Activated CD8-positive, alpha-beta T cell treated with anti-CD3 and anti-CD28 coated beads, Interleukin-2, amount 10 ng/mL, durations not matched to agents 7 days and 5 days (primary cell): ENCODE measurements at places on chromosomes 13 and 19. TPM values are rescaled to one million over a fixed set of nuclear protein-coding genes. Genes with fewer than 3 reads are reported as not detected.

DNA sequence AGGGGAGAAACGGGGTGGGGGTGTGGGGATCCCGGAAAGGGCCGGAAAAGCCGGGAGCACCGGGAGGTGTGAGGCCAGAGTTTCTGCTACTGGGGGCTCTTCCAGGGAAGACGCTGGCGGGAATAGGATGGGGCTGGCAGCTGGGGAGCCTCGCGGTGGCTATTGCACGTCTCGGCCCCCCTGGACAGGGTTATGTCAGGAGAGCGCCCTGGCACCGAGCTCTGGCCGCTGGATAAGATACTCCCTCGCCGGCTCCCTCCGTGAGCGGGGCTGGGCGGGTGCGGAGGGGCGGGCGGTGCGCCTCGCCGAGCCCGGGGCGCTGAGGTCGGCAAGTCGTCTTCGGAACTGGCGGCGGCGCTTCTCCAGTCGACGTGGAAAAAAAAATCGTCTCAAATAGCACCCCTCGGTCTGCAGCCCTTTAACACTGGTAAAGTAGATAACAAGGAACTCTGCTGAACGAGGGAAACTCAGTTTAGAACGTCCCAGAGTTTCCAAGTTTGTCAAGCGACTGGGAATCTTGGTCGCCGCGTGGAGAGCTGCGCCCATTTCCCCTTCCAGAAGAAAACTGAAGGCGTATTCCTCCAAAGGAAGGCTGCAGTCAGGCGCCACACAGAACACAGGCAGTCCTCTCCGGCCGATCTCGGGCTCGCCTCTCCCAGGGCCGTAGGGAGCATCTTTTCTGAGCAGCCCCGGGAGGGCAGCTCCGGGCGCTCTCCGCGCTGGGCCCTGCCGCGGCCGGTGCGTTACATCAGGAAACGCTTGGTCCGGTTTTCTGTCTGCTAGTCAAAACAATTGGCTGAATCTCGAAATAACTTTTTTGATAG, 115.1 kb downstream of the KCNRG start:
- peaks cover 63% of the 10 kb centered on the region for H3K4me1 ChIP-seq
- peaks cover 10% of the 10 kb centered on the region for H3K36me3 ChIP-seq
- H3K4me3 ChIP-seq, result peak overlapping the region; percentile 71

DNA sequence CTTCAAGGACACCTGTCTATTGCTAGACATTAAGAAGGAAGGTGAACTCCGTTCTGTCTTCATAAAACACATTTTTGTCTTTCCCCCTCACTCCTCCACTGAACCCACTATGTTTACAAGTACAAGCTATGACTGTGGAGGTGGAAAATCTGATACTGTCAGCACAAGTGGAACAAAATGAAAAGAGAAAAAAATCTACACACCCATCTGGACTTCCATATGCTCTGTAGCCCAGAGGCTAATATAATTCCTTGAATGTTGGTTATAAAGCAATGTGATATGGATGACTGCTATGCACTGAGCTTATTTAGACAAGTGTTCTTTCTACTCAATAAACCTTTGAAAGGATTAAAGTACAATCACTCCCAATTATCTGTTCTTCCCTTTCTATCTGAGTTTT, 713.5 kb downstream of the DIAPH3 start:
- H3K27ac ChIP-seq, result no peak overlapping the region
- H3K36me3 ChIP-seq, result no peaks in the 10 kb centered on the region
- no peaks in the 10 kb centered on the region for H3K4me1 ChIP-seq
- peaks cover 3% of the 10 kb centered on the region for H3K27me3 ChIP-seq

WDR62 gene
- 43.6 TPM for total RNA-seq

DNA sequence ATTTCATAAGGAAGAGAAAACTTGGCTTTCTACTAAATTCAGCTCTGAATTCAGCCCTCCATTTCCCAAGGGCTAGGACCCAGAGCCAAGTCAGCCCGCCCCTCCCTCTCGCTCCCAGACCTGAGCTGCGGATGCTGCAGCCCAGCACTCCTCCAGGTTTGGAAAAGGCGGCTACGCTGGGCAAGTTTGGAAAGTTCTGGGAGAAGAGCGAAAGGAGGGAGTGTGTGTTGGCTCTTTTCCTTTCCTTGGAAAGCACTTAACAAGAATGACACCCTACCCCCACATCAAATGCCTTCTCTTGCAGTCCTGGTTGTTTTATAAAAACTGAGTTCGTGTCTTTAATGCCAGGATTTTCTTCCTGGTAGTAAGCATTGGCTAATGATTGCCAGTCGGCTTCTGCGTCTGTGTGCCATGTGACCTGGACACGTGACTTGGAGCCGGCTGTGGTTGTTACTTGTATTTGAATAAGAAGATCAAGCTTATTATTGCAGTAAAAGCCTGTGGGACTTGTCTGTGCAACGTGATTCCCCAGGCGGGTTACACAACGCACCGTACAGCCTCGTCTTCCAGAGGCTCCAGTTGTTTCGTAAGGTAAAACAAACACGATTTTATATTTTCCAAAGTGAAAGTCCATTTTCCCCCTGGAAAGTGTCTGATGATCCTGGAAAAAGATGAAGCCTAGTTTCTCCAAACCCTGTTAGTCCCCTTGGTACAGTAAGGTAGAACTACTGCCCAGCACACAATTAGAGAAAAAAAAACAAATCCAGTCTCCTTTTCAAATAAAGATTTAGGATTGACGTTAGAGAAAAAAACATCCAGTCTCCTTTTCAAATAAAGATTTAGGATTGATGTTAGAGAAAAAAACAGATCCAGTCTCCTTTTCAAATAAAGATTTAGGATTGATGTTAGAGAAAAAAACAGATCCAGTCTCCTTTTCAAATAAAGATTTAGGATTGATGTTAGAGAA, 26.8 kb upstream of the UBE2L5 start:
- peak overlapping the region; percentile 97 for H3K27ac ChIP-seq
- H3K27me3 ChIP-seq, result no peaks in the 10 kb centered on the region
- peak; percentile 84 for DNase-seq

GNA15 gene
- 23.8 TPM for total RNA-seq

OVOL3 gene
- 0.58 TPM for total RNA-seq

MYPOP gene
- total RNA-seq, result 11.3 TPM

FFAR1 gene
- total RNA-seq, result not detected

DNA sequence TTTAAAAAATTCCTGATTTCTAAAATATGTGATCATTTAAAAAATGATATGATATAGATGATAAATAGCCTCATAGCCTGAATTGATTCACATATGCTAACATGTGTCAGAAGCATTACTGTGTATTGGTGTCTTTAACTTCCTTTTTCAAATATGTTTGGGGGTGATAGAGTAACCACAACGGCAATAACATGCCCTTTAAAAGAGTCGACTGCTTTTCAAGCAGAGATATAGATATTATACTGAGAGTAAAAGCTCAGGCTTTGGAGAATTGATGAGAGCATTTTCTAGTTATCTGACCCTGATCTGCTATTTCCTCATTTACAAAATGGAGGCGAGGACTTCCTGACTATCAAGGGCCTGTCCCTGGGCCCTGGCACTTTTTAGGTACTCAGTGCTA, 260.5 kb downstream of the DCT start:
- H3K36me3 ChIP-seq, result no peaks in the 10 kb centered on the region
- DNase-seq, result no peak
- H3K27me3 ChIP-seq, result no peaks in the 10 kb centered on the region
- H3K4me3 ChIP-seq, result no peak overlapping the region

GRCh38 chr13:39685652-39686051, 30.2 kb downstream of the COG6 start:
- no peaks in the 10 kb centered on the region for H3K27me3 ChIP-seq
- no peak overlapping the region for H3K27ac ChIP-seq
- peaks cover 22% of the 10 kb centered on the region for H3K4me1 ChIP-seq
- H3K36me3 ChIP-seq, result peaks cover 22% of the 10 kb centered on the region
- H3K4me3 ChIP-seq, result no peak overlapping the region

DNA sequence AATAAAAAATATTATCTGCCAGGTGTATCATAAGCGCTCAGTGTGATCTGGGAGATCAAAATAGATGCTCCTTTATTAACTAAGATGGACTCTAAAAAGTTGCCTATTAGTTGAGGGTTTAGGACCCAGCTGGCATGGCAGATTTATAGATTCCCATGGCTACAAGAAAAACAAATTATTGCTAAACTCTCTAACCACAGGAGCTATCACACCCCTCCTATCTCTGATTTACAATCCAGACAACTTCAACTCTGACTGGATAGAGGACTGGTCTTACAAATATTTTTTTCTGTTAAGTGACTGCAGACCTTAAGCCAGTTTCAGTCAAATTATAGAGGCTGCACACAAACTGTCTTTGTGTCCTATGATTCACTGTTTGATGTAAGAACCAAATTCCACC, 45.4 kb upstream of the MYCBP2 start:
- no peaks in the 10 kb centered on the region for H3K4me1 ChIP-seq
- no peak overlapping the region for H3K27ac ChIP-seq
- H3K36me3 ChIP-seq, result no peaks in the 10 kb centered on the region
- H3K4me3 ChIP-seq, result no peak overlapping the region
- peaks cover 10% of the 10 kb centered on the region for H3K27me3 ChIP-seq

DNA sequence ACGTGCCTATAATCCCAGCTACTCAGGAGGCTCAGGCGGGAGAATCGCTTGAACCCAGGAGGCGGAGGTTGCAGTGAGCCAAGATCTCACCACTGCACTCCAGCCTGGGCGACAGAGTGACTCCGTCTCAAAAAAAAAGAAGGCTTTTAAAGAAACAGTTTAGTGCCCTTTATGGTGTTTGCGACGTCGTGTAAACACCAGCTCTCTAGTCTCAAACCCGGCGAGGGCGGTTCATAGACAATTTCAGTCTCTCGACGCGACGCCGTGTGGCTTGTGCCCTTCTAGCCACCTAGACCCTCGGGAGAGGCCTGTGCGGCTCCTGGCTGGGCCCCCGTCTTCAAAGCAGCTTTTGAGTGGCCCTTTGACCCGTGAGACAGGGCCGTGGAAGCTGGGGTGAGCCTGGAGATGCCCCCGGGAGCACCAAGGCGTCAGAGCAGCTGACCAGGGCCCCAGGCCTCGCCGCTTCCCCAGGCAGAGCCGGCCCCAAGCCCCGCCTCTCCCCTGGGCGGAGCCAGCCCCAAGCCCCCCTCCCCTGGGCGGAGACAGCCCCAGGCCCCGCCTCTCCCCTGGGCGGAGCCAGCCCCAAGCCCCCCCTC, 5.0 kb upstream of the MADCAM1 start:
- H3K27ac ChIP-seq, result no peak overlapping the region
- DNase-seq, result no peak
- peaks cover 14% of the 10 kb centered on the region for H3K4me1 ChIP-seq
- peaks cover 5% of the 10 kb centered on the region for H3K27me3 ChIP-seq

- DNase-seq, result no peak
- peaks cover 5% of the 10 kb centered on the region for H3K4me1 ChIP-seq
- no peak within 1 kb of the TSS for H3K27ac ChIP-seq
- no peak within 1 kb of the TSS for H3K4me3 ChIP-seq
- no peaks in the 10 kb centered on the region for H3K36me3 ChIP-seq
- H3K27me3 ChIP-seq, result peaks cover 31% of the 10 kb centered on the region
Measured at GRCh38 chr19:49362048-49362928, at the start of gene TEAD2. TEAD2 (minus strand) TSS chr19:49362416; CDS start chr19:49360075, 2,341 bp downstream.

FUT3 gene
- not detected for total RNA-seq

GRCh38 chr19:1699998-1700732, 47.8 kb upstream of the TCF3 start:
- no peak overlapping the region for H3K4me3 ChIP-seq
- H3K36me3 ChIP-seq, result peaks cover 3% of the 10 kb centered on the region
- peaks cover 20% of the 10 kb centered on the region for H3K27me3 ChIP-seq
- peaks cover 12% of the 10 kb centered on the region for H3K4me1 ChIP-seq

ZNF552 gene
- total RNA-seq, result 7.1 TPM

GRCh38 chr19:38666663-38667511, 19.4 kb downstream of the ACTN4 start:
- H3K27ac ChIP-seq, result peak overlapping the region; percentile 82
- H3K27me3 ChIP-seq, result no peaks in the 10 kb centered on the region
- H3K4me3 ChIP-seq, result peak overlapping the region; percentile 16
- H3K4me1 ChIP-seq, result peaks cover 96% of the 10 kb centered on the region

GRCh38 chr13:49806126-49806536, 13.6 kb upstream of the KPNA3 start:
- no peaks in the 10 kb centered on the region for H3K4me1 ChIP-seq
- DNase-seq, result no peak
- H3K27ac ChIP-seq, result no peak overlapping the region
- H3K27me3 ChIP-seq, result peaks cover 12% of the 10 kb centered on the region
- no peaks in the 10 kb centered on the region for H3K36me3 ChIP-seq

GRCh38 chr13:23778879-23779278, 110.3 kb downstream of the MIPEP start:
- peaks cover 10% of the 10 kb centered on the region for H3K4me1 ChIP-seq
- H3K36me3 ChIP-seq, result no peaks in the 10 kb centered on the region
- no peak overlapping the region for H3K4me3 ChIP-seq

GRCh38 chr13:109521719-109522118, 264.7 kb downstream of the IRS2 start:
- no peaks in the 10 kb centered on the region for H3K27me3 ChIP-seq
- no peak for DNase-seq
- H3K27ac ChIP-seq, result no peak overlapping the region
- no peak overlapping the region for H3K4me3 ChIP-seq
- no peaks in the 10 kb centered on the region for H3K4me1 ChIP-seq
- H3K36me3 ChIP-seq, result no peaks in the 10 kb centered on the region
